Right cardiac atrium (tissue), 5 donors: ENCODE measurements at places on chromosomes 7 and 10. TPM values are rescaled to one million over a fixed set of nuclear protein-coding genes. Genes with fewer than 3 reads are reported as not detected.

Gene VWDE
- total RNA-seq: 9.3 TPM

GRCh38 chr10:63265222-63265617, 132.1 kb downstream of the NRBF2 start:
- no peak for DNase-seq

- DNase-seq: no peak
Observed at GRCh38 chr7:150417239-150417638, 33.2 kb upstream of the GIMAP8 start.

Gene TRIM50
- total RNA-seq: 0.12 TPM

Gene STEAP1
- 4.1 TPM for total RNA-seq

DNA sequence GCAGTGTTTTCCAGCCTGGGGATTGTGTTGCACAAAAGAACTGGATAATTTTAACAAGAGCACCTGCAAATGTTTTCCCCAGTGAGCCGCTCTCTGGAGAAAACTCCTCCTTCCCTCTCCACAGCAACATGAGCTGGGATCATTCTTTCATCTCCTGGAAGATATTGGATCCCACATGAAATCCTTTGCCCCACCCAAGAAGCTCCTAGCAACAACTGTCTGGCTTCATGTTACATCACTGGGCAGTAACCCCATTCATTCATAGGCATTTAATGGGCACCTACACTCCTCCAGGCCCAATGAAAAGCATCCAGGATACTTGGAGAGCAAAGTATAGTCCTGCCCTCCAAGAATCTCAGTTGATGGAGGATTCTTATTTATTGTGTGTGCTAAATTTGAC, 27.2 kb downstream of the LSM5 start:
- DNase-seq: no peak

Gene CD36
- total RNA-seq: 489 TPM

- peak; percentile 75 for DNase-seq
Observed at GRCh38 chr10:71314028-71314693, 4.9 kb upstream of the SLC29A3 start.

DNA sequence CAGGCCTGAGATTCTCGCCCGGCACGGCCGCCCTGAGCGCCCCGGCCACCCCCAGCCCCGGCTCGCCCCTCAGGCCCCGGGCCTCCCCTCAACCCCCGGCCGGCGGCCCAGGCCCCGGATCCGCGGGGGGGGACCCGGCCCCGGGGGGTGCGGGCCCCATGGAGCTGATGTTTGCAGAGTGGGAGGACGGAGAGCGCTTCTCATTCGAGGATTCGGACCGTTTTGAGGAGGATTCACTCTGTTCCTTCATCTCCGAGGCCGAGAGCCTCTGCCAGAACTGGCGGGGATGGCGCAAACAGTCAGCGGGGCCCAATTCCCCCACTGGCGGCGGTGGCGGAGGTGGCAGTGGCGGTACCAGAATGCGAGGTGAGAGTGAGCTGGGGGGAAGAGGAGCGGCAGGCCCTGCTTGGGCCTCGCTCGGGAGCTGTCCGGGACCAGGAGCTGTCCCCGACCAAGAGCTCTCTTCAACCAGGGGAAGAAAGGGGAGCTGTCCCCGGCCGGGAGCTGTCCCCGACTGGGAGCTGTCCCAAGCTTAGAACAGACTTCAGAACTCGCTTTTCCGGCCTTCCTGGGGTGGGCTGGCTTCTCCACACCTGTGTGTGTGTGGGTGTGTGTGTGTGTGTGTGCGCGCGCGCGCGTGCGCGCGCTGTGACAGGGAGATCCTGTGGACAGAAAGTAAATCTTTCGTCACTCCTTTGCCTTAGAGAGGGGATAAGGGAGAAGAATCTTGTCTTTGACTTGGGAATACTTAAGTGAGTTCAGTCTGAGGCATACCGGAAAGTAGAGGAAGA, 510 bp downstream of the ZSWIM8 start:
- DNase-seq: no peak

Gene SNX10
- total RNA-seq: 3.5 TPM

Gene GRM3
- total RNA-seq: 0.18 TPM

DNA sequence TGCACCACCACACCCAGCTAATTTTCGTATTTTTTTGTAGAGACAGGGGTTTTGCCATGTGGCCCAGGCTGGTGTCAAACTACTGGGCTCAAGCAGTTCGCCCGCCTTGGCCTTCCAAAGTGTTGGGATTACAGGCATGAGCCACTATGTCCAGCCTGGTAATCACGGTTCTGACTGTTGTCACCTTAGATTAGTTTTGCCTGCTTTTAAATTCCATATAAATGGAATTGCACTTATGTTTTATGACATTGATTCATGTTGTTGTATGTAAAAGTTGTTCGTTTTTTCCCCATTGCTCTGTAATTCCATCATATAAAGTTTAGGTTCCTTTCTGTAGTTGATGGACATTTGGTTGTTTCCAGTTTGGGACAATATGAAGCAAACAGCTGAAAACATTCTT, 106.0 kb downstream of the CAMK1D start:
- DNase-seq: no peak

Gene TRIM73
- total RNA-seq: 1.1 TPM

DNA sequence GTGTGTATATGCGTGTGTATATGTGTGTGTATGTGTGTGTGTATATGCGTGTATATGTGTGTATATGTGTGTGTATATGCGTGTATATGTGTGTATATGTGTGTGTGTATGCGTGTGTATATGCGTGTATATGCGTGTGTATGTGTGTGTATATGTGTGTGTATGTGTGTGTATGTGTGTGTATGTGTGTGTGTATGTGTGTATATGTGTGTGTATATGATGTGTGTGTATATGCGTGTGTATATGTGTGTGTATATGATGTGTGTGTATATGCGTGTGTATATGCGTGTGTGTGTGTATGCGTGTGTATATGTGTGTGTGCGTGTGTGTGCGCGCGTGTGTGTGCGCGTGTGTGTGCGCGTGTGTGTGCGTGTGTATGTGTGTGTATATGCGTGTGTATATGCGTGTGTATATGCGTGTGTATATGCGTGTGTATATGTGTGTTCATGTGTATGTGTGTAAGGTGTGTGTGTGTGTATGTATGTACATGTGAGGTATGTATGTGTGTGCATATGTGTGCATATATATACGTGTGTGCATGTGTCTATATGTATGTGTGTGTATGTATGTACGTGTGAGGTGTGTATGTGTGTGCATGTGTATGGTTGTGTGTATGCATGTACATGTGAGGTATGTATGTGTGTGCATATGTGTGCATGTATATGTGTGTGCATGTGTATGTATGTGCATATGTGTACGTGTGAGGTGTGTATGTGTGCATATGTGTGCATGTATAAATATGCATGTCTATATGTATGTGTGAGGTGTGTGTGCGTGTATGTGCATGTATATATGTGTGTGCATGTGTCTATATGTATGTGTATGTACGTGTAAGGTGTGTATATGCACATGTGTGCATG, 6.0 kb downstream of the UCN3 start:
- DNase-seq: no peak

DNA sequence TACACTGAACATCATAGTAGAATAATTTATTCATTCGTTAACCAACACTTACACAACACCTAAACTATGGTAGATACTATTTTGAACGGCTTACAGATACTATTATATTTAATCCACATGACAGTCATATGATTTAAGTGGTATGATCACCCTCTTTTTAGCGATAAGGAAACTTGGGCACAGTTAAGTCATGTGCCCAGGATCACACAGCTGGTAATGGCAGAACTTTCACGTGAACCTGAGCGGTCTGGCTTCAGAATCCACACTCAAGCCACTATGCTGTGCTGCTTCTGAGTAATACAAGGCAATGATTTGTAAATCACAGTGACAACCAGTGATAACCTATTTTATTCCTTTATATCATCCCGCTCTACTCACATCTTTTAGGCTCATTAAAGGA, 99.1 kb downstream of the CELF2 start:
- no peak for DNase-seq

DNA sequence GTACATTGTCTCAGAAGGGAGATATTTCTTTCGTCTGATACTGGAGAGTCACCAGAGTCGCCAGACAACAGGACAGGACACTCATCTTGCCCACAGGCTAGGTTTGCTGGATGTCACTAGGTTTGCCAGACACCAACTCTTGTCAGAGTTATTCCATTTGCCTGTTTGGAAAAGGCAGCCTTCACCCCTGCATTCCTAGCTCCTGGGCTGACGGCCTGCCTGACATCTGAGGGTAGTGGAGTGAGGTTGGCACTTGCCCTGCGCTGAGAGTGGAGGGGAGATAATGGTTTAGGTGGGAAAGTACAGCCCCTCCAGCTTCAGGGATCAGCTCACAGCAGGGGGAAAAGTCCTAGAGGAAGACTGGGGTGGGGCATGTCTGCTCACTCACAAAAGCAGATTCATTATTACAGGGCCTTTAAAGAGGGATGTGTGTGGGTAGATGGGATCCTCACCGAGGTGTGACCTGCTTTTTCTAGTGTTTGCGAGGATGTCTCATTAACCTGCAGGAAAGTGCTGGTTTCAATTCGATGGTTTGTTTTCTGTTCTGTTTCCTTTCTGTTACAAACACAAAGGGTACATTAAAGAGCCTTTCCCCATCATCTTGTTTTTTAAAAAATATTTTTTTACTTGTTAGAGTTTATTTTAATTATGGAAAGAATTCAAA, 79.3 kb upstream of the TNS3 start:
- no peak for DNase-seq

DNA sequence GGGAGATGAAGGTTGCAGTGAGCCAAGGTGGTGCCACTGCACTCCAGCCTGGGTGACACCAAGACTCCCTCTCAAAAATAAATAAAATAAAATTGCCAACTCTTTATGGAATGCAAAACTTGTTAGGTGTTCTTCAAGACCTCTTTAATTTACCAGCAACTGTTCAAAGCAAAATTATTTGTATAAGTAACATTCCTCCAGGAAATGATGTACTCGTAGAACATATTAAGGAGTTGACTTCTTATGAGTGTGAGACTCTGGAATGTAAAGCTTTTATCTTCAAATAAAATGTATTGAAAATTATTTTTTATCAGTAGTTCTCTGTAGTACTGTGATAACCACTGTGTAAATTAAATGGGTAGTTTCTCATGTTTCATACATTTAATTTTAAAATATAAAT, 94.4 kb downstream of the CYP51A1 start:
- DNase-seq: no peak

Gene SMC3
- 26.0 TPM for total RNA-seq

Gene CCDC172
- not detected for total RNA-seq

- no peak for DNase-seq
Observed at GRCh38 chr10:84665883-84666463, 337.6 kb downstream of the CCSER2 start.

- no peak for DNase-seq
Observed at GRCh38 chr10:57921140-57921539, 346.6 kb downstream of the IPMK start.

DNA sequence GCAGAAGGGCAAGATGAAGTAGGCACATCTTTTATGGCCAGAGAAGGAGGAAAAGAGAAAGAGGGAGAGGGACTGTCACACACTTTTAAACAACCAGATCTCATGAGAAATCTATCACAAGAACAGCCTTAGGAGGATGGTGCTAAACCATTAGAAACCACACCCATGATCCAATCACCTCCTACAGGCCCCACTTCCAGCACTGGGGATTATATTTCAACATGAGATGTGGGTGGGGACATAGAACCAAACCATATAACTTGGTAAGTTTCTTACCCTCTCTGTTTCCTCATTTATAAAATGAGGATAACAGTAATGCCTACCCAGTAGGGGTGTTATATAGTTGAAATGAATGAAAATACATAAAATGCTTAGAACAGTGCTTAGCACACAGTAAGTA, 66.0 kb downstream of the CHCHD3 start:
- no peak for DNase-seq

DNA sequence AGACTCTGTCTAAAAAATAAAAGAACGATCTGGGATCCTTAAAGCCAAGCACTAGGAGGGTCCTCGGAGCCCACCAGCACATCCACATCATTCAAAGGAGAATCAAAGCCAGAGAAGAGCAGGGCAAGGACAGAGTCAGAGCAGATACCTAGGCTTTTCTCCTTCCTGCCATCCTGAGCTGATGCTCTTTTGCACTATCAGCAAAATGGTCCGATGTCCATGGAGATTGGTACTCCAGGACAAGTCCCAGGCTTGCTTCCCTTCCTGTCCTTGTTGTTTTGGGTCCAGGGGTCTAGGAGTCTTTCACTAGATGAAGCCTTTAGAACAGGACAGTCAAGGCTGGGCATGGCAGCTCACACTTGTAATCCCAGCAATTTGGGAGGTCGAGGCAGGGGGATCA, 58.0 kb upstream of the ELN start:
- no peak for DNase-seq

- DNase-seq: no peak
Observed at GRCh38 chr10:51313773-51314478, 239.6 kb downstream of the PRKG1 start.

GRCh38 chr10:86512137-86512536, 9.5 kb downstream of the WAPL start:
- no peak for DNase-seq

Gene SHTN1
- total RNA-seq: 7.9 TPM

DNA sequence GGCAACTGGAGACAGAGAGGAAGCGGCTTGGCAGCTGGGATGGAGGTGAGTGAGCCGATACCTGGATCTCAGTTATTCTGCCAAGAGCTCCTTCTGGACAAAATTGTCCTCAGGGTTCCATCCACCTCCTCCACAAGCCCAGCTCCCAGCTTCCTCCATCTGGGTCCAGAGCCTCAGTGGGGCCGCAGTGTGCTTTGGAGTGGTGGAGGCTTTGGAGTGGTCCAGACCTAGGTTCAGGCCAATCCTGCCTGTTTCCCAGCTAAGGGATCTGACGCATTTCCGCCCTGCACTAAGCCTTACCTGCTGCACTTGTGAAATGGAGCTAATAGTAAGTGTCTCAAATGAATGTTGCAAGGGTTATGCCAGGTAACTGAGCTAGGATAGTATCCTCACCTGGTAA, 355.7 kb upstream of the SHH start:
- no peak for DNase-seq

GRCh38 chr10:76176166-76176550, 744.7 kb downstream of the LRMDA start:
- no peak for DNase-seq

DNA sequence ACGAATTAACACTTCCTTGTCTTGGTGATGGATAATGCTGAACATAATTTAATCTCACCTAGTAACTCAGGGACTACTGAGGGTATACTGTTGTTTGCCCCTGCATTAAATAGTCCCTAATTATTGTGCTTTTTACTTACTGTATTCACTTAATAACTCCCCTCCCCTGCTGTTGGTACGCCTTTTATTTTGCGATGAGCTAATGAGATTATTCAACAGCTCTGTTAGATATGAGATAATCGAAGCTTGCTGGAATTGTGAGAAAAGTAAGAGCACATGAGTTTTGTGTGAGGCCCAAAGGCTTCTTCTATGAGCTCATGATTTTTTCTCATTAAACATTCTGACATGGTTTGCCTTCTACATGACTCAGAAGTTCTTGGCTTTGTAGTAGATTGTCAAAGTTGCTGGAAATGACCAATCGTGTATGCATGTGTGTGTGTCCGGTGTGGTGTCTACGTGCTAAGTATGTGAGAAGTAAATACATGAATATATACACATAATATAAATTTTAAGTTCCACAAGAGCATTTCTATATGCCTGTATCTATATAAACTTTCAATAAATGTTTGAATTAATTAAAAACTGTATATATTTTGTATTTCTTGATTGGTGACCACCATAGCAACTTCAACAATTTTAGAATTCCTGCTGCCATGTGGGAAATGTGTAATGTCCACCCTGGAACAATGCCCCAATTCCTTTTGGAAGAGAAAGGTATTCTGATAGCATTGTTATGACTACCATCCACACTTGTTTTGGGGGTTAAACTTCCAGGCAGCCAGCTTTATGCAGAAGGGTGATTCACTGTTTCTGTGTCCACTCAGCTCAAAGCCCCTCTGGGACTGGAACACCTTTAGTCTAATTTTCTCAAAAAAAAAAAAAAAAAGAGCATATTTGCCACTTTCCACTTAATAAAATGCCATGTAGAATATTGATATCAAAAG, 106.2 kb downstream of the SAMD9 start:
- no peak for DNase-seq

Gene INHBA
- 46.5 TPM for total RNA-seq
